ENCODE measurements at places on chromosomes 3 and 15. TPM values are rescaled to one million over a fixed set of nuclear protein-coding genes. Genes with fewer than 3 reads are reported as not detected.

SLC22A13 gene
- total RNA-seq = 1.1 TPM

SGO1 gene
- total RNA-seq = 31.7 TPM

SLITRK3 gene
- 5.2 TPM for total RNA-seq

MEF2A gene
- 26.4 TPM for total RNA-seq

ZNF385D gene
- total RNA-seq = not detected

CHRNA7 gene
- 3.7 TPM for total RNA-seq

C2CD4A gene
- 0.34 TPM for total RNA-seq

SLC7A14 gene
- total RNA-seq = not detected

CPEB1 gene
- not detected for total RNA-seq

STARD5 gene
- total RNA-seq = 2.1 TPM

ZNF662 gene
- total RNA-seq = not detected

GPR160 gene
- total RNA-seq = 11.2 TPM

DCBLD2 gene
- total RNA-seq = 33.6 TPM

TRH gene
- total RNA-seq = not detected

TGM4 gene
- total RNA-seq = 0.09 TPM

TRAT1 gene
- total RNA-seq = not detected

- no peak for DNase-seq
Observed at GRCh38 chr3:53416530-53416929, 69.2 kb upstream of the DCP1A start.

- peak; percentile 98 for DNase-seq
Observed at GRCh38 chr3:136802481-136802996, 16.4 kb upstream of the SLC35G2 start.

GRCh38 chr3:185402561-185402960 is 39.6 kb downstream of the MAP3K13 start:
- peak; percentile 84 for DNase-seq

- DNase-seq = no peak
Observed at GRCh38 chr15:68411735-68412134, 20.2 kb downstream of the ITGA11 start.

GRCh38 chr15:76140074-76140464 is 80.3 kb downstream of the TMEM266 start:
- DNase-seq = peak; percentile 39

DNA sequence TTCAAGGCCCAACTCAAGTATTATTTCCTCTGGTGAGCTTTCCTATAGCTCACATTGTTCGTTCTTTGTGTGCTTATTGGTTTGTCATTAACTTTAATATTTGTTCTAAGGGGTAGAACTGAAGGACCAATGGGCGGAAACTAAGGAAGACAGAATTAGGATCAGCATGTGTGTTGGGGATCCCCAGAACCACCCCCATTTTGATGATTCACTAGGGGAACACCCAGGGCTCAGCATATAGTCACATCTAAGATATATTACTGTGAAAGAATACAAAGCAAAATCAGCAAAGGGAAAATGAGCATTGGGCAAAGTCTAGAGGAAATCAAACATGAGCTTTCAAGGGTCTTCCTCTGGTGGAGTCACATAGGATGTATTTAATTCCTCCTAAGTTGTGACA is 76.9 kb downstream of the TIMP4 start:
- DNase-seq = no peak

DNA sequence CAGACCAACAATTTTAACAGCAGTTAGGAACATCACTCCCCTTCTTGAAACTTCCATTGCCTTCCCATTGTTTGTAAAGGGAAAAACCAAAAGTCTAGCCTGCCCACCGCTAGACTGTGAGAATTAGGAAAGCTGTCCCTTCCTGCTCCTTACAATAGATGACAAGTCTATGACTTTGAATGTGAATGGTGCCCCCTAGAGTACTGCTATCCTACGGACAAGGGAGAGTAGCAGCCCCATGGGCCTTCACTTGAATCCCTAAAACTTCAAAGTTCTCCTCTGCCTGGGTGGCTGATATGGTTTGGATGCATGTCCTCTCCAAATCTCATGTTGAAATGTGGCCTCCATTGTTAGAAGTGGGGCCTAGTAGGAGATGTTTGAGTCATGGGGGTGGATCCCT is 41.0 kb upstream of the FSIP1 start:
- no peak for DNase-seq

GRCh38 chr15:98900356-98900755 is 107.2 kb downstream of the PGPEP1L start:
- no peak for DNase-seq

- no peak for DNase-seq
Observed at GRCh38 chr15:45231864-45232562, 20.0 kb upstream of the SLC28A2 start.

DNA sequence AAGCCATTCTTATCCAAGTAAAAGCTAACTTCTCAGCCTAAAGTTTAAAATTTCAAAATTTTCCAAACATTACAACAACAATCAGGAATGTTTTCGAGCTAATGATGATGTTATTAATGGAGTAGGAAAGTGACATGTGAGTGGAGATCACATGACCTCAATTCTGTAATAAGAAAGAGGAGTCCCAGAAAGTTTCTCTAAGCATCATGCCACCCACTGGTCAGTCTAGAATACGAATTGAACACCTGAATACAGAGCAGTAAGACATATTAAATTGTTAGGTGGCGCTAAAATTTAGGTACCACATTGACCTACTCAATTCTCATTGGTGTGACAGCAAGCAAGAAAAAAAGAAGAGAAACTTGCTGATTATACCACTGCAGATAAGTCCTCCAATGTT is 163.9 kb downstream of the DCLK3 start:
- no peak for DNase-seq

- no peak for DNase-seq
Observed at GRCh38 chr15:91017716-91018115, 4.7 kb downstream of the VPS33B start.

GRCh38 chr15:80819001-80819400 is 39.8 kb downstream of the CEMIP start:
- no peak for DNase-seq

GRCh38 chr15:25741256-25741580 is 121.9 kb downstream of the ATP10A start:
- DNase-seq = no peak

DNA sequence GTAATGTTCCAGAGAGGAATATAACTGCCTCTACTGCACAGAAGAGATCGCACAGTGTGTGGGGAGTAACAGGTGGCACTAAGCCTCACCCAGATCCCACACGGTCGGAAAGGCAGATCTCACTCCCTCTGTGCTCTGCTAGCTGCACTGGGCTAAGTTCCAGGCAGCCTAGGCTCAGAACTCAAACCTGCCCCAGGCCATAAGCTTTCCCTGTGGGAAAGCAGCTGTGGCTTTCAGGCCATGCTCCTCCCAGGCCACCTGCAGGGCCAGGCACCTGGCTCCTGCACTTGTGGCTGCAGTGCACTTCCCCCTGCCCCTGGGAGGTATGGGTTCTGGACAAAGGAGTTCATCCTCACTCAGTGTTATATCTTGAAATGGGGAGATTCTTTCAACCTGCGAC is 27.5 kb downstream of the PCCB start:
- no peak for DNase-seq

- no peak for DNase-seq
Observed at GRCh38 chr3:65305836-65306235, 618.0 kb upstream of the ADAMTS9 start.

DNA sequence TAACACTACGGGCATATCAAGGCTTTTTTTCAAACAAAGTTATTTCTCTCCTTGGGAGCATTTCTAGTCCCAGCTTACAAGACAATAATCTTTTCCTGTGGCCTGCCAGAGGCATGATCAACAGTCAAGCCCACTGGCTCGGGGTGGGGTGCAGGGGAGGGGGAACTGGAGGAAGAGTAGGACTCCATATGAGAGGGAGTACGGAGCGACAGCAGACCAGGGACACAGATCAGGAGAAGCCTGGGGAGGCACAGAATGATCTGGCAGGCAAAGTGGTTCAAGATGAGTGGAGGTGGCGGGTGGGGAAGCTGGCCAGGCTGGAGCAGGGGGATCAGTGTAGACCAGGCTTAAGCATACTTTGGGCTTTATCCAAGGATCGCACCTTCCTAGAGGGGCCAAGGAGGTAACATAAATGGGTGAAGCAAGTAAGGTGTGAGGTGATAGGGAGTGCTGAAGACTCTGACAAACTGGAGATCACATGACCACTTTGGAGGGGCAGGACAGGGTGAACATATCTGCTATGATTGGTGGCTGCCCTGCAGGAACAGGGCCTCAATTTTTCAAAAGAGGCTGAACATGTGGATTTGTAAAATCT is 37.4 kb downstream of the KLF15 start:
- DNase-seq = no peak

- no peak for DNase-seq
Observed at GRCh38 chr15:50110285-50110684, 8.7 kb downstream of the ATP8B4 start.

- DNase-seq = no peak
Observed at GRCh38 chr3:187969581-187969950, 184.4 kb upstream of the LPP start.

DNA sequence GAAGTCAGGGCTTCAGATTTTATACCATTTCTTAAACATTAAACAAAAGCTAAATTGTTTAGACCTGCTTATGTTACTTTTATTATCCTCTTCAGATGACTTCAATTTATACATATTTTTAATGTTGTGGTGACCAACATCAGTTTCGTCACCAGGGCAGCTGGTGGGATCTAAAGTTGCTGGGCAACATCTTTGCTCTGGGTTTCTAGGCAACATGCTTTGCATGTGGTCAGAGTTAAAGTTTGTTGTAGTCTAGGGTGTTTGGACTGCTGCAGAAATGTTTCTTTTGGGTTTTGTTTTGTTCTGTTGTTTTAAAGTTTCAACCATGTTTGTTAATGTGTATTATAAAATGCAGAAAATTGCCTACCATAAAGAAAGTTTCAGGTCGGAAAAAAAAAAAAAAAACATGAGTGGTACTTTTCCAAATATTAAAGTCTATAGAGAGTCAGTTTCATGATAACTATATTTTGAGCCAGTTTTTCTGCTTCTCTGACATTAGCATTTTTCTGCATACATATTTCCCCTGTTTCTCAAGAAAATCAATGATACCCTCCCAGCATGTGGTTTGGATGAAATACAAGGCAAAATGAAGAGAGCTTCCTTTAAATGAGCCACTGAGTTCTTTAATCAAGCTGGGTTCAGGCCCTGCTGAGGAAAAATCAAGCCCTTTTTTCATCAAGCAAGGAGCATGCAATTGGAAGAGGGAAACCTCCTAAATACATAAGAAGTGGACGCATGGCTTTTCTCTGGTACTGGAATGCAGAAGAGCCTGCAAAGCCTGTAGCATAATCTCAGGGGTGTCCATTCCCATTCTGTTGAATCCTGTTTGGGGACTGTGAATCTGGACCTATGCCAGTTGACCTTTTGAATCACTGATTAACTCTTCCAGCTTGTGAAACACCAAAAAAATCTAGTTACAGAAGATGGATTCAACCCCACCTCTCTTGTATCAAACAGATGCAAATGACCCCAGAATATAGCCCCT is 35.0 kb upstream of the VGLL3 start:
- DNase-seq = no peak

DNA sequence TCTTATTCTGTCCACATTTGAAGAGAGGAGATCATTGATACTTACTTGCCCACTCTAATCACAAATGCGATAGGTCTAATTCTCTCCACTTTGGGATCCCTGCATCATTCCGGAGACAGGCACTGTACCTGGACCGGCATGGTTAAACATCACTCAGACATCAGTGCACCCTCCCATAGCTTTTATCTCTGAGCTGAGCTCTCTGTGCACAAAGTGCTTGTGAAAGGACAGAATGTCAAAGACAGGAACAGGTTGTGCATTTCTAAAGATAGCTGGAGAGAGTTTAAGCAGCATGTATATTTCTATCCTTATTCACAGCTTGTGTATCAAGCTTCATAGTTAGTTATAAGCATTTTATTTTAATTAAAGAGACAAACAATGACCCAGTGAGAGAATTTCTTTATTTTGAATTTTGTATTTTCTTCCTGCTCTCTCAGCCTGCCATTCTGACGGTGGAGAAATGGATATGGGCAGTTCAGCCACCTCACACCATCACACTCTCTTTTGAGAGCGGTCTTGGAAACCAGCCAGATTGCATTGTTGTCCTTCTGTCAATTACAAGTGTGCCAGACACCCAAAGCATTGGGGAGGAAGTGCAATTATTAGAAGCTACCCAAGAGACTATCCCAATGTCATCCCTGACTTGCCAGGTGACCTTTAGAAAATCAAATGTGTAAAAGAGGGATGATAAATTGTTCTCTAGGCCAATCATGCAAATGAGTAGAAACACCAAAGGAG is 65.2 kb upstream of the CHL1 start:
- DNase-seq = no peak

GRCh38 chr3:10950476-10951294 is 41.9 kb upstream of the SLC6A1 start:
- peak; percentile 69 for DNase-seq

DNA sequence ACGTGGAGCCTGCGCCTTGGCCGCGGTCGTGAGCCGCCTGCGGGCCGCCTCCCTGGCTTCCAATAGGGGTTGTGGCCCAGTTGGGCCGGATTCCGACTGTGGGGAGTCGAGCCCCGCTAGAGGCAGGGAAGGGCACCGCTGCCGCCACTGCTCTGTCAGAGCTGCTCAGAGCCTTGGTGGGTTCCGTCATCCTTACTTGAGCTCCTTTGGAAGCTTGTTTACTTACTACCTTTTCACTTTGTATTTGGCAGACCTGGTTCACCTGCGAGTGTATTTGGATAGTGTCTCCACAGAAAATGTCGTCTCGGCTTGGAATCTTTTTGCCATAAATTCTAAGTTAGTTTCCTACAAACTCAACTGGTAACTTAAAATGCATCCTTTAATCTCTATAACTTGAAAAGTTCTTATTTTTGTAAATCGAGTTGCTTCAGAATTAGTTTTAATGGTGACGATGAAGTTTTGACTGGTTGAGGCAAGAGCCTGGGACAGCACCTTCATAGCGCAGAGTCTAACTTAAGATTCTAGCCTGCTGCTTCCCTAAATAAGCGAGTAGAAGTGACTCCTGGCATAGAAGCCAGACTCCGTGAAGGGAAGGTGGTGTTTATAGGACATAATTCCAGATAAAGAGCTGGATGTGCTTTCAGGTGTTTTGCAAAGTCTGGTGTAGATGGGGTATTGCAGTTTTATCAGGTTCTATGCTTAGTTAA is 800 bp downstream of the DAG1 start:
- no peak for DNase-seq

DNA sequence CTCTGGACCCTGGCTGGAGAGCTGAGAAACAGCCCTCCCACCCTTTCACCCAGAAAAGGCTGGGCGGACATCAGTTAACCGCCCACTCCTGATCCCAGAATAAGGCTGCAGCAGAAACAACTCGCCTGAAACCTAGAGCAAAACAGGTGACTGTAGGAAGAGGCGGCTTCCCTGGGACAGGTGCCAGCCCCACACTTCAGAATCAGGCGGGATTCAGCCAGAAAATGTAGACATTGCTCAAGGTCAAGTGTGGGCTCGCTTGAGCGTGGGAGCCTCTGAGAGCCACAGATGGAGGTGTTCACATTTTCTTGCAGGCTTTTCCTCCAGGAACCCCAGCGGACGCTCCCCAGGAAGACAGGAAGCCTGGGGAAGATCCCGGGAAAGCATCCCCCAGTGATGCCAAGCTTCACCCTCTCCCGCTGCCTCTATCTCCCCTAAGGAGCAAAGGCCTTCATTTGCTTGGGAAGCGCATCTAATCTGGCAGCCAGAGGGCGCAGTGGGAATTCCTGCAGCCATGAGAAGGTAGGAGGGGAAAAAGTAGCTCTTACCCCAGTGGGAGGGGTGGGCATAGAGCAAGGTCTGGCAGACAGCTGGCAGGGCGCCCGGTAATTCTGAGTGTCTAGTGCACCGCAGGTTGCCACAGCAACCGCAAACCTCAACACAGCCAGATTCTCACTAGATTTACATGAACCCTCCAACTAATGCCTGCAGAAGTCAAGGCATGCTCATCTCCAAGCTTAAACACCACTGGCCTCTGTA is 77.7 kb downstream of the OCA2 start:
- DNase-seq = peak; percentile 92

- DNase-seq = peak; percentile 51
Observed at GRCh38 chr3:71584394-71585011, 975 bp upstream of the FOXP1 start.
